SK-MEL-5 (cell line): ENCODE measurements at places on chromosomes 6 and 20. TPM values are rescaled to one million over a fixed set of nuclear protein-coding genes. Genes with fewer than 3 reads are reported as not detected.

PPP1R11 gene
- 51.5 and 51.6 TPM in 2 replicates for total RNA-seq

GPLD1 gene
- total RNA-seq, result 0.55 and 1.1 TPM in 2 replicates

ANKRD6 gene
- 19.3 and 28.1 TPM in 2 replicates for total RNA-seq

CST3 gene
- total RNA-seq, result 294 and 300 TPM in 2 replicates

MRPS26 gene
- 68.2 and 82.3 TPM in 2 replicates for total RNA-seq

EBF4 gene
- 0.50 and 2.0 TPM in 2 replicates for total RNA-seq

SF3B5 gene
- total RNA-seq, result 99.2 and 119 TPM in 2 replicates

RAB44 gene
- total RNA-seq, result not detected in 2 replicates
